Choroid plexus epithelial cell (primary cell): ENCODE measurements at places on chromosomes 5 and 9.

DNA sequence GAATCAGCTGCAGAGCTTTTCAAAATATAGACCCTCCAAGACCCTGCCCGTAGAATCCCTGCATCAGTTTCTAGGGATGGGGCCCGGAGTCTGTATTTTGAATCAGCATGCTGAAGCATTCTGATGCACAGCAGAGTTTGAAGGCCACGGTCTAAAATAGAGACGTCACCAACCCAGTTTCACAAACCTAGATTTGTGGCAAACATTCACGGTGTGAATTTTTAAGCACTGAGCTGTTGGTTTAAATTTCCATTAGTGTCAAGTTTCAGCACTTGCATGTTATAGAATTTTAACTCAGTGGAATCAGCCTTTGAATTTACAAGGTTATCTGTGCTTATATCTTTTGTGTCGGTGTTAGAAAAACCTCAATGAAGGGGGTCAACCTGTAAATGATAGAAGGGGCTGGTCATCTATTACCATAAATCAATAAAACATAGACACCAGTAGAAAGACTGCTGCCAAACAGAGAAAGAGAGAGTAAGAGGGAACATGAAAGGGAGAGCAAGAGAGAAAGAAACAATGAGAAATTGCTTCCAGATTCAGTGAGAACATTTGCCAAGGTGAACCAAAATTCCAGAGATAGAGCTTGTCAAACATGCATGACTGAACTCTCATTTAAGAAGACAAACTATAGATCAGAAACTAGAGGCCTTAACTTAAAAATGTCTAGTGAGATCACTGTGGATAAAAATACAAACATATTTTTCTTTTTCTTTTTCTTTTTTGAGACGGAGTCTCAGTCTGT, 414.9 kb downstream of the ZSWIM6 start:
- no peak for DNase-seq

DNA sequence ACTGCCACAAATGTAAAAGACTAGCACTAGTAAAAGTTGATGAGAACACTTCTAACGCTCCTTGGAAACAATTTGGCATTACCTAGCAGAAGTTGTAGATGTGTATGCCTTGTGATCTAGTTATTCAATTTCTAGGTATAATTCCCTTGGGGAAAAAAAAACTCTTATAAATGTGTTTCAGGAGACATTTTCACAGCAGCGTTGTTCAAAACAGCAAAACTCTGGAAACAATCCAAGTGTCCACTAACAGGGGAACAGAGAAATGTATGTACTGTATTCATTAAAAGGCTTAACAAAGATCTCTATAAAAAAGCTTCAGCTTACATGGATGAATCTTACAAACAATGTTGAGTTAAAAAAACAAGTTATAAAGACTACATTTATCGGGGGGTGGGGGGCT, 30.4 kb downstream of the NR3C1 start:
- no peak for DNase-seq

DNA sequence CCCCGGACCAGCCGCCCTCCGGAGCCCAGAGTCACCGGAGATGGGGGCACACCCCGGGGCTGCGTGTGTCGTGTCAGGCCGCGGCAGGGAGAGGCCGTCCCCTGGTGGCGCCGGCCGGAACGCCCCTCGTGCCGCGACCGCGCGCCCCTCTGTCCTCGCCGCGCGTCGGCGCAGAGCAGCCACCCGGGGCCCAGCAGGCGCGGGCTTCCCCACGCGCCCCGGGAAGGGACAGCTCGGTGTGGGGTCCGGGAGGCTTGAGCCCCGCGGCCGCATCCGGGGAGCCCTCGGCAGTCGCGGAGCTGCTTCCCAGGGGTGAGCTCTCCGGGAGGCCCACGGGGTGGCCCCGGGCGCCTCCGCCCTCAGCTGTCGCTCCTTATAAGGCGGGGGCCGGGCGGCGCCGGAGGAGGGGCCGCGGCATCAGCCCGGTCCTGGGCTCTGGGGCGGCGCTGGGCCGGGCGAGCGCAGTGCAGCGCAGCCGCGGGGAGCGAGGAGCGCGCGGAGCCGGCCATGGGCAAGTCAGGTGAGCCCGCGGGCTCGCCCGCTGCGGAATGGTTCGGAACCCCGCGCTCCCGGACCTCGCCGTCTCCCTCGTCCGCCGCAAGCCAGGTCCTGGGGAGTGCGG, at the start of gene GLIPR2:
GLIPR2 (plus strand) TSS at position 462 of the 622 bp plus-strand sequence; CDS start at position 508, 46 bp downstream.
- DNase-seq, result peak; percentile 57

DNA sequence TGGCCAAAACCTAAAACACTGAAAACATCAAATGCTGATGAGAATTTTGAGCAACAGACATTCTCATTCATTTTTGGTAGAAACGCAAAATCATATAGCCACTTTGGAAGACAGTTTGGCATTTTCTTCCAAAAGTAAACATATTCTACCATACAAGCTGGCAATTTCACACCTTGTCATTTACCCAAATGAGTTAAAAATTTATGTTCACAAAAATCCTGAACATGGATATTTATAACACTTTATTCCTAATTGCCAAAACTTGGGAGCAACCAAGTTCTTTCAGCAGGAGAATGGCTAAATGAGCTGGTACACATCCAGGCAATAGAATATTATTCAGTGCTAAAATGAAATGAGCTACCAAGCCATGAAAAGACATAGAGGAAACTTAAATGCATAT, 1270.1 kb upstream of the ACO1 start:
- DNase-seq, result no peak

GRCh38 chr5:111349429-111349828, 125.2 kb downstream of the CAMK4 start:
- no peak for DNase-seq

DNA sequence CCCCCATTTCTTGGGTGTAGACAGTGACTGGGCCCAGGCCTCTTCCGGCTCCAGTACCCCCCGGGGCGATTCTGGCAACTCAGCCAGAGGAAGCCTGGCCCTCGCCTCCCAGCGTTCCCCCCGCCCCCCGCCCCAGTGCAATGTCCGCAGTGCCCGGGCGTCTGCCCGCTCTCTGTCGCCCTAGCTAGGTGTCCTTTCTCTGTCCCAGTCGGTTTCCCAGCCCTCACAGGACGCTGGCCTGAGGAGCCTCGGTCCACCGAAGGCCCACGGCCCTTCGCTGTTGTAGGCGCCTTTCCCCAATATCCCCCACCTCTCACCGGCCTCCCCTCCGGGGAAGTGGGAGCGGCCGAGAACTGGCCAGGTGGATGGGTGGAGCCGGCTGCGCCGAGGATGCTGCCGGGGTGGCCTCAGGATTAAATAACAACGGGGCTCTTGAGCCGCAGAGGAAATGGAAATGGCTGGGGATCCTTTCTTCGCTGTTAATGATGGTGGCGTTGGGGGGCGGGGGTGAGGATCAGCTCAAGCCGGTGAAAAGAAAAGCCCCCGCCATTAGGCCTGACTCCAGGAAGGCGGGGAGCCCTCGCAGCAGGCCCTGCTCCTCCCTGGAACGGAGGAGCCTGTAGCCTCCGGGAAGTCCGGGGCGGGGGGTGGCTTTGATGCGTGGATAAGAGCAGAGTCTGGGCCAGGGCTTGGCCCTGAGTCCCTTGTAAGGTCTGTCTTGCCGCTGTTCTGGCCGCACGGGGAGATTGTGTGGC, 1.1 kb upstream of the SPRY4 start:
- DNase-seq, result peak; percentile 91

- peak; percentile 80 for DNase-seq
Measured at GRCh38 chr5:10704949-10705621, 55.9 kb downstream of the DAP start.

GRCh38 chr5:58913406-58913990, 330.6 kb downstream of the RAB3C start:
- no peak for DNase-seq

- DNase-seq, result no peak
Measured at GRCh38 chr9:132733260-132733815, 63.1 kb downstream of the GTF3C4 start.

- no peak for DNase-seq
Measured at GRCh38 chr5:116564312-116564711, 10.3 kb downstream of the SEMA6A start.

DNA sequence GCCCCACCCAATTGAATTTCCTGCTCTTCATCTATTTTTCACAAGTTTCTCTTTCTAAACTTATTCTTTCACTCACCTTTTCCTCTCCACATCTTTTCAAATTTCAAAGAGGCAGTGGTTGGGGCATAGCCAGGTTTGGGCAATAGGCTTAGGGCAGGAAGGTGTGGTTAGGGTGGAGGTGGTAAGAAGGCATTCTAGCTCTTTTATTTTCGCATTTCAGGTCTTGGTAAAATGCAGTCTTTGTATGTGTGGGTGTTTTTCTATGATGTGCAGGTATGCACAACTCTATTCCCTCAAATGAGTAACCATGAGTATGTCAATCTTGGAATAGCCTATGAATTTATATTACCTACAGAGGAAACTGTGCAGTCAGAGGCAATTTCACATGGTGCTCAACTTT, 129.8 kb upstream of the IFNE start:
- no peak for DNase-seq

DNA sequence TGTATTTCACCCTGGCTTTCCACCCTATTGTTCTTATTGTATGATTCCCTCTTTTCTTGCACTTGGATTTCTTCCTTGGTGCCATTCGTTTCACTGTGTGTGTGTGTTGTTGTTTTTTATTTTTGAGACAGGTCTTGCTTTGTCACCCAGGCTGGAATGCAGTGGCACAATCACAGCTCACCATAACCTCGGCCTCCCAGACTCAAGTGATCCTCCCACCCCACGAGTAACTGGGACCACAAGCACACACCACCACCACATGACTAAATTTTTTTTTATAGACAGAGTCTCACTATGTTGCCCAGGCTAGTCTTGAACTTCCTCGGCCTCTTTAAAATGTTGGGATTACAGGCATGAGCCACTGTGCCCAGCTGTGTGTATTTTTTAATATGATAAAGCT, 72.0 kb downstream of the MLLT3 start:
- no peak for DNase-seq

GRCh38 chr9:131181091-131181681, 55.8 kb downstream of the NUP214 start:
- no peak for DNase-seq

DNA sequence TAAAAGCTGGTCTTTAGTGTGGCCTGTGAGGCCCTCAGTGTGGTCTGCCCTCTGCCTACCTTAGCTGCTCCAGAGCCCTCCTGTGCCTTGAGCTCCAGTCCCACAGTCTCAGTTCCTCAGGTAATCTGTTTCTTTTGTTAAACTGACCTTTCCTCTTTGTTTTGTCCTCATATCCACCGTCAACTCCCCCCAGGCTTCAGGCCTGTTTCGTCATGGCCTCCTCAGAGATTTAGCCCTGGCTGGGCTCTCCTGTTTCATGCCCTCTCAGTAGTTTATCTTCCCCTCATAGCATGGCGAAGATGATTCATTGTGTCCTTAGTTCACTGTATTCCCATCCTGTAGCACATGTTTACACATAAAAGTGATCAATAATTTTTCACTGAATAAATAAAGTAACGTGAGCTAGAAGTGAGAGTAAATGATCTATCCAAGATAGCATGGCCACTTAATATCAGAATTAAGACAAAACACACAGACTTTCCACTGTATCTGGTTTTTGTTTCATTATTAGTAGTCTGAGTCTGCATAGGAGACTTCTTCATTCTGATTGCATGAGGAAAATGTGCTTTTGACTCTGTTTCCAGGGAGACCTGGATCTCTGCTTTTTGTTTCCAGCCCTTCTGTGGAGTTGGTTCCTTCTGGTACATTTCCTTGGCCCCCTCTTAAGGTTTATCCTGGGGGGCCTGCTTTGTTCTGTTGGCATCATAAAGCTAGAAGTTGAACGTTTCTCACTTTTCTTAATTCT, 70.5 kb downstream of the SNX24 start:
- DNase-seq, result peak; percentile 21
